ENCODE measurements at places on chromosomes 11 and 22.
A peak's percentile ranks its signal among the peaks of the same experiment; 100 is the strongest.

DNA sequence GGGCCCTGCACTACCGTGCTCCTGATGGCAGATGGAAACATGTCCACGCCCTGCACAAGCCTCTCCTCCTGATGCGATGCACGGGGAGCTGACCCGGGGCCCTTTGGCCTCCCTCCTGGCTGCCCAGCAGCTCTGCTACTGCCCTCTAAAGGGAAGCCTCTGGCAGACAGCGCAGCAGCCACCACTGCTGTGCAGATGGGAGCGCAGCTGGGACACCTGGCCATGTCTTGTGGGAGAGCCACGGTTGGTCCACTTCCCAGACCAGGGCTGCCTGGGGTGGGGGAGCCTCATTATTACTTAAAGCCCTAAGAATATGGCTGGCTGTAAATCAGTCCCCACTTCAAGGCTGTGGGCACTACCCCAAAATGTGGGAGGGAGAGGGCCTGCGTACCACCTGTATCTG lies 38.3 kb downstream of the TBX1 start:
- DNase-seq: no peak

DNA sequence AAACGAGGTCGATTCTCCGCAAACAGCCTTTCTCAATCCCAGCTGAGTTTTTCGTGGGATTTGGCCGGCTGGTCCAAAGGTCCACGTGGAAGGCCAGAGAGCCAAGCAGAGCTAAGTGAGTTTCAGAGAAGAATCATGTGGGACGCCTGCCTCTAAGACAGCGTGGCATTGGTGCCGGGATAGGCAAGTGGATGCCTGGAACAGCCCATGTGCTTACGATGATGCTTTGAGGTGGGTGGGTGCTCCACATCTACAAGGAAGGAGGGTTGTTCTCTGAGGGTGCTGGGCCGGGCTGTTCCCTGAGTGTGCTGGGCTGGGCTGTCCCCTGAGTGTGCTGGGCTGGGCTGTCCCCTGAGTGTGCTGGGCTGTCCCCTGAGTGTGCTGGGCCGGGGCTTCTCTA lies 41.4 kb downstream of the MUC2 start:
- no peak for DNase-seq

DNA sequence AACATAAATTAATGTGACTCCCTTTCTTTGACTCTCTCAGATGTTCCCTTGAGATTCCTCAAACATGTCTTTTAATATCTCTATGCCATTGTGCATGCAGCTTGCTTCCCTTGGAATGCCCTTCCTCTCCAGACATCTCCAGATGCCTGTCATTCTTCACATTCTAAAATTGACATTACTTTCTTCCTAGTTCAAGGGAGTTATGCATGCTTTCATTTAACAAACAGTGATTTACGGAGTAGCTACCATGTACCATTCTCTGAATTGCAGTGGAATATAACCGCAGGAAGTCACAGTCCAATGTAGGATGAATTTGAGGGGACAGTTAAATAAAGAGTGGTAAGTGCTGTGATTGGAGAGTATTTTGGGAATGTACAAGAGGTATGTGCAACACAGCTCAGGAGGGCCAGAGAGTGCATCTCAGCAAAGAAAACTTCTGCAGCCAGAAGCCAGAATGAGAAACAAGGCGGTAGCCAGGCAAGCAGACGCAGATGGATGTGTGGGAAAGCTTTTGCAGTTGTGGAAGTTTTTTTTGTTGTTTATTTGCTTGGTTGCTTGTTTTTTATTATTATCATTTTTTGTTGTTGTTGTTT lies 18.7 kb downstream of the MMP10 start:
- no peak for DNase-seq

GRCh38 chr22:40855979-40856512 lies 393 bp downstream of the ST13 start:
- peak; percentile 29 for DNase-seq

GRCh38 chr11:2166091-2166851 lies 5.3 kb upstream of the INS start:
- no peak for DNase-seq

- DNase-seq: no peak
These were observed 106.4 kb downstream of the SERGEF start for GRCh38 chr11:17906436-17906835.

GRCh38 chr11:86275493-86276370 lies 26.3 kb upstream of the HIKESHI start:
- no peak for DNase-seq

- no peak for DNase-seq
These were observed 4.9 kb upstream of the ADAMTS8 start for GRCh38 chr11:130433357-130433756.

- DNase-seq: no peak
These were observed 22.3 kb upstream of the NRGN start for GRCh38 chr11:124717421-124717785.

DNA sequence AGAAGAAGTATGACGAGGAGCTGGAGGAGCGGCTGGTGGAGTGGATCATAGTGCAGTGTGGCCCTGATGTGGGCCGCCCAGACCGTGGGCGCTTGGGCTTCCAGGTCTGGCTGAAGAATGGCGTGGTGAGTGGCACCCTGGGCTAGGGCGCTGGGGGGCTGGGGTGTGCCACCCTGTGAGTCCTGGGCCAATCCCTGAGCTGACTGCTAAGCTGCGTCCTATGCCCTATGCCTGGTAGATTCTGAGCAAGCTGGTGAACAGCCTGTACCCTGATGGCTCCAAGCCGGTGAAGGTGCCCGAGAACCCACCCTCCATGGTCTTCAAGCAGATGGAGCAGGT lies 3.9 kb downstream of the TAGLN start:
- no peak for DNase-seq

DNA sequence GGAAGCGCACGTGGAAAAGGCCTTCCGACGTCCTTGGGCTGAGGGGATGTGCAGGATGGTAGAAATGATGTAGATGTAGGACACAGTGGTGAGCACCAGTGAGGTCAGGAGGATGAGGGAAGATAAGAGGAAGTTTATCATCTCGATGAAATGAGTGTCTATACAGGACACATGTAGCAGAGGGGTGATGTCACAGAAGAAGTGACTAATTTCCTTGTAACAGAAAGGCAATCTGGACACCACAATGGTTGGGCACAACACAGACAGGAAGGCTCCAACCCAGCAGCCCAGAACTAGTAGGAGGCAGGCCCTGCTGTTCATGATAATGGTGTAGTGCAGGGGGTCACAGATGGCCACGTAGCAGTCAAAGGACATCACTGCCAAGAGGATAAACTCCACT lies 35.0 kb upstream of the OR6M1 start:
- no peak for DNase-seq

GRCh38 chr11:792535-792821 lies 2.6 kb upstream of the CEND1 start:
- DNase-seq: no peak

DNA sequence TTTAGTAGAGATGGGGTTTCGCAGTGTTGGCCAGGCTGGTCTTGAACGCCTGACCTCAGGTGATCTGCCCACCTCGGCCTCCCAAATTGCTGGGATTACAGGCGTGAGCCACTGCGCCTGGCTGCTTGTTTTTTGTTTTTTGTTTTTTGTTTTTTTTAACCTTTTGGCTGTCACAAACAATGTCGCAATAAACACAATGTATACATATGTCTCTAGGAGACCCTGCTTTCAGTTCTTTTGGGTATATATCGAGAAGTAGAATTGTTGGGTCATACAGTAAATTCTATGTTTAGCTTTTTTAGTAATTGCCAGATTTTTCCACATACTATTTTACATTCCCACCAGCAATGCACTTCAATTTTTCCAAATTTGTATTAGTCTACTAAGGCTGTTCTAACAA lies 28.0 kb downstream of the RBX1 start:
- DNase-seq: no peak

GRCh38 chr11:7577291-7578190 lies 63.7 kb downstream of the PPFIBP2 start:
- peak; percentile 59 for DNase-seq

DNA sequence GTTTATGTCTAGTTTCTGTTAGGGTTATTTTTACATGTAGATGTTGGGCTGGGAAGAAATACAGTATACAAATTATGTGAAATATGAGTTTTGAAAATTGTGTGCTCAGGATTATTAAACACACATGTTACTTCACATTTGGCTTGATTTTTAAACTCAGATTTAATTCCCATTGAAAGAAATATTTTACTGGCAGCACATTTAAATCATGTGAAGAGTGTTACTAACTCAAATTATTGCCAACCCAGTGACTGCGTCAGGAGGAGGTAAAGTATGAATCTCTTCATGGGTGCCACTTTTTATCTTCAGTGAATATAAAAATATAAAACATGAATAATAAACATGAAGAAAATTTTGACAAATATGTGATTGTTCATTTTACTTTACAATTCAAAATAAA lies 457.5 kb upstream of the CCDC179 start:
- DNase-seq: no peak
